ENCODE measurements at places on chromosomes 7 and 10. TPM values are rescaled to one million over a fixed set of nuclear protein-coding genes. Genes with fewer than 3 reads are reported as not detected.
A peak's percentile ranks its signal among the peaks of the same experiment; 100 is the strongest.

The HOXA7 gene
- 0.12 TPM for total RNA-seq

The NUTM2B gene
- 0.73 TPM for total RNA-seq

The OR2A25 gene
- not detected for total RNA-seq

The TUBB8 gene
- total RNA-seq: not detected

The WEE2 gene
- total RNA-seq: not detected

The PDE6C gene
- not detected for total RNA-seq

The HACD1 gene
- 151 TPM for total RNA-seq

The GJD4 gene
- total RNA-seq: not detected

The PON1 gene
- total RNA-seq: not detected

The TAC1 gene
- not detected for total RNA-seq

The RHOBTB1 gene
- 9.5 TPM for total RNA-seq

The PITRM1 gene
- 59.1 TPM for total RNA-seq

DNA sequence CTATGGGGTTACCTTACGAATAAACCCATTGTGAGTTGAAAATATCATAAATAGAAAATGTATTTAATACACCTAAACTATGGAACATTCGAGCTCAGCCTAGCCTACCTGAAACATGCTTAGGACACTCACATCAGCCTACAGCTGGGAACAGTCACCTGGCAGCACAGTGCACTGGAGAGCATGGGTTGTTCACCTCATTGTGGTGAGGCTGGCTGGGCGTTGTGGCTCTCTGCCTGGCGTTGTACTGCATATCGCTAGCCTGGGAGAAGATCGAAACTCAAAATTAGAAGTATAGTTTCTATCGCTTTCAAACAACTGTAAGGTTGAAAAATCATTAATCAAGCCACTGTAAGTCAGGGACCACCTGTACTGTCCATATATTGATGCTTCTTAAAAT is 17.3 kb upstream of the HBP1 start:
- DNase-seq: no peak

GRCh38 chr10:33612551-33612950 is 278.1 kb upstream of the NRP1 start:
- no peak for DNase-seq

GRCh38 chr7:134741907-134742635 is 37.4 kb upstream of the CALD1 start:
- DNase-seq: no peak

DNA sequence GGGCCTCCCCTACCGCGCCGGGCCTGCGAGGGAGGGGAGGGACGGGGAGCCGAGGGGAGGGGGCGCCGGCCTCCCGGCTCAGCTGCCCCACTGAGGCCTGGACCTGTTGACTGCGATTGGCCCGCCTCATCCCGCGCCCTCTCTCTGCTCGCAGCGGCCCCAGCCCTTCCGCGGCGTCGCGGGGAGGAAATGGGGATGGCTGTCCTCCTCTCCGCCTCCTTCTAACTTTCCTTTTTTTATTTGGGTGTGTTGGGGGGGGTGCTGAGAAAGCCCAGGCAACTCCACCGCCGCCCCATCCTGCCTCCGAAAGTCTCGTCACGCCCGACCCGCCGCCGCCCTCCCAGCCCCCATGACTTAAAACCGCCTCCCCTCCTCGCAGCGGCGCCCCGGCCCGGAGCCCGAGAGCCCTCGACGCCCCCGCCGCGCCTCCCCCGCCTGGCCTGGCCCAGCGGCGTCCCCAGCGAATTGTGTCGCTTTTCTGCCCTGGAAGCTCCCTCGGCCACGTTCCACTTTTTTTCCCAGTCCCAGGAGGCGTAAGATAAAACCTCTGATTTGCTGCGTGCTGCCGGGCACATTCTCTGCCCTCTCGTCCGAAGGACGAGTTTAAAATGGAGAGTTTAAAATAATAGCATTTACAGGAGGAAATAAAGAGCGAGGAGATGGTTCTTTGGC is 842 bp upstream of the SKIDA1 start:
- peak; percentile 91 for DNase-seq

GRCh38 chr10:113616244-113617074 is 47.4 kb downstream of the NRAP start:
- DNase-seq: no peak

- no peak for DNase-seq
Measured at GRCh38 chr10:36393801-36394200, 731.6 kb upstream of the ANKRD30A start.

DNA sequence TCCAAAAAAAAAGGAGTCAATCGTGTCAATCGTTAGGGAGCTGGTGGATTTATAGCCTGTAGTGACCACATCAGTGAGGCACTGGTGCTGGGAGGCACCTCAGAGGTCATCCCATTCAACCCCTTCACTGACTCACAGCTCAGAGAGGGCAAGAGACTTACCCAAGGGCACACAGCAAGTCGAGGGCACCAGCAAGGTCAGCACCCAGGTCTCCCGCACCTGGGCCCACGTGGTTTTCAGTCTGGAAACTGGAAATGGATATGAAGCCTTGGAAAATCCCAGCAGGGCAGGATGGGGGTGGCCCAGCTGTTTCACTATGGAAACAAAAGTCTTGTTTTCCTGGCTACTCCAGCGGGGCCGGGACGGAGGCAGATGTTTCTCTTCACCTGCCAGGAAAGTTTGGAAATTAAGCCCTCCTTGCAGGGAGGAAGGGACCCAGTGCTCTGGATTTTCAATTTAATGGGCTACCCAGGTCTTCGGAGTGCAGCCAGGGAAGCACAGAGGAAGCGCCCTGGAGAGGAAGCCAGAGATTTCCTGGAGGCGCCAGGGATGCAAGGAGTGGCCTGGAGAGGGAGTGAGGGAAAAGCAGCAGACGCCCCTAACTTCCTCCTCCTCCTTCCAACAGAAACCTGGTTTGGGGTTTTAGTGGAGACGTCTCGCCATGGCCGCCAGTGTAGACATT is 157.2 kb upstream of the TNRC18 start:
- no peak for DNase-seq

DNA sequence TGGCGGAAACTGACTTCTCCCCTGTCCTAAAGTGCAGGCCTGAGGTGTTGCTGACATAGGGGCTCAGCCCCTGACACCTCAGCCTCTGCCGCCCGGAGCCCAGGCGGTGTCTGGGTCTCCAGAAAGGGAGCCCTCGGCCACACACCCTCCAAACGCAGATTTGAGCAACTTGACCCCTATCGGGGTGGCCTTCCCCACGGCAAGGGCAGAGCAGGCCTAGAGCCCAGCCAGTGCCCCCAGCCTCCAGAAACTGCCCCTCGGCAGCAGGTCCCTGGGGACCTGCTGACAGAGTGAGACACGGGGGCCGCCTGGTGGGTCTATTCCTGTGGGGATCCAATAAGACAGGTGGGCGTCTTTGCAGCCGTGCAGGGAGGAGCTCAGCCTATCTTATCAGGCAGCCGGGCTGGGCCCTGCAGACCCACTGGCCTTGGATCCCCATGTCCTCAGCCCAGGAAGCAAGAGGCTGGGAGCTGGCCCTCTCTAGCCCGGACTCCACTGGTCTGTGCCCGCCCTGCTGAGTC is 11.0 kb downstream of the TMEM184A start:
- DNase-seq: no peak

GRCh38 chr10:100519311-100520051 is at the start of gene SEC31B:
Gene SEC31B, minus strand, starts transcription at chr10:100519861. Its CDS starts 2,909 bp downstream, at chr10:100516952.
- peak; percentile 48 for DNase-seq

DNA sequence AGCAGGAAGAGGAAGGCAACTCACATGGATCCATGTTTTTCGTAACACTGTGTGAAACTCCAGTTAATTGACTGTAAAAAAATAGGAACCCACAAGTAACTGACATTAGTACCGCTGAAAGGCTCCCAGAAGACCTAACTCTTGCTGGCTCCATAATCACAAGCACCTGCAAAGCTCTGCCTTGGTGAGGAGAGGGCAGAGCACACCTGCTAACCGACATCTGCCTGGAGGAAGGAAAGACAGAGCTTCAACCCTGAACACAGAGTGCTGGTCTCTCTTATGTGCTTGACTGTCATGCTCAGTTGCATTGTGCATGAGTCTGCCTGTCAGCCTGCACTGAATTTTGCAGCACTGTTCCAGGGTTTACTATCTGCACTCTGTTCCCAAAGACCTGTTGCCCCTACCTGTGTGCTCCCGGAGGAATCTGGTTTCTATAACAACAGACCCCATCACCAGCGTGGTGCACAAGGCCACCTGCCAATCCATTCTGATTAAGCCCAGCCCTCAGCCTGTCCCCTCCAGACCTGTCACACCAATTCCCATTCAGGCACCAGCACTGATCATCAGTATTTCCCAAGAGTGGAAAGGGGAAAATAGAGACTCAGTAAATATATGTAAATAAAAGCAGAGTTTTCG is 63.1 kb upstream of the ANKRD1 start:
- no peak for DNase-seq

GRCh38 chr7:152463709-152464311 is 28.0 kb upstream of the KMT2C start:
- peak; percentile 100 for DNase-seq

DNA sequence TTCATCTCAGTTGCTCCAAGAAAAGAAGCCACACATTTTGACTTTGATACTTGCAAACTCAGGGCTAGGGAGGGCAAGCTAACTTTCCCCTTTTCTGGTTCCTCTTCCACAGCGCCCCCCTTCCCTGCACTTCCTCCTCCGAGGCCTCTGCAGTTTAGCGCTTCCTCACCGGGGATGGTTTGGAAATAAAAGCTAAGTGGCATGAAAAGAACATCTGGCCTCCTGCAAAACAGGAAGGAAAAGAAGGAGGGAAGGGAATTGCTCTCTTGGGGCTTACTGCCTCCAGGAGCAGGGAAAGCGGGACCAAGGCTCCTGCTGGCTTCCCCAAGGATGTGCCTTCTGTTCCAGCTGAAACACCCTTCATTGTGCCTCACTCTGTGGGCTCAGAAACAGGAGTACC is 42.3 kb downstream of the PRKCQ start:
- DNase-seq: no peak

GRCh38 chr7:4025694-4026615 is 656.1 kb upstream of the FOXK1 start:
- DNase-seq: no peak

DNA sequence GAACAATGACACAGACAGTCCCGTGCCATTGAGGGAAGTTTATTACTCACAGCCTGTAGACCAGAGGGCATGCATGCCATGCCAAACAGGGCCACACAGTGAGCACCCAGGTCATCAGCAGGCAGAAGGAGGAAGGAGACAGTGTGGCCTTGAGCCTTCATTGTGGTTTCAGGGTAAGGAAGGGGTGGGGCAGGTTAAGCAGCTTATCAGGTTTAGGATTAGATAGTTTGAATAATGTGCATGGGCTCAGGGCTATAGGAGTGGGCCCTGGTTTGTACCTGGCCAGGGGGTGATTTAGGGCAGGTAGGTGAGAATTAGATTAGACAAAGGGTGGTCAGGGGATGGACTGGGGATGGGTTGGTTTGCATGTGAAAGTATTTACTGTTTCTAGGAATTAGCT is 67.9 kb downstream of the ADCY1 start:
- no peak for DNase-seq

DNA sequence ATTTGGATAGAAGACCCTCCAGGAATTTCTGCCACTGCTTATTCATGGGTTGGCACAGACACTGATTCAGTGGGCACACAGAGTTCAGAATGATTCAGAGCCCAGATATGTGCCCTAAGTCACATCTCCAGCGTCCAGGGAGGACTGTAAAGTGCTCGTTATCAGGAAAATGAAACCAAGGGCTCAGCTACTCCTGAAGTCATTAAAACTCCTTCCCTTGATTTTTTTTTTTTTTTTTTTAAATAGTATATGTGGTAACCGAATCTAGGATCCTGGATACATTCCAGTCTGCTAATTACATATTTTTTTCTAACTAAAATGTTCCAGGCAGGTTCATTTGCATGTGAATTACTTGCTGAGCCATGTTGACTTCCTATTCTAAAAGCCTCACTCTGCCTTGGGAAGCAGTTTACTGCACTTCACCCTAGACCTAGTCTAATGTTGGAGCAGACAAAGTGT is 34.7 kb downstream of the MET start:
- no peak for DNase-seq

- DNase-seq: no peak
Measured at GRCh38 chr10:32269343-32270100, 77.4 kb downstream of the EPC1 start.

GRCh38 chr7:19508124-19508523 is 200.7 kb downstream of the POLR1F start:
- DNase-seq: no peak

DNA sequence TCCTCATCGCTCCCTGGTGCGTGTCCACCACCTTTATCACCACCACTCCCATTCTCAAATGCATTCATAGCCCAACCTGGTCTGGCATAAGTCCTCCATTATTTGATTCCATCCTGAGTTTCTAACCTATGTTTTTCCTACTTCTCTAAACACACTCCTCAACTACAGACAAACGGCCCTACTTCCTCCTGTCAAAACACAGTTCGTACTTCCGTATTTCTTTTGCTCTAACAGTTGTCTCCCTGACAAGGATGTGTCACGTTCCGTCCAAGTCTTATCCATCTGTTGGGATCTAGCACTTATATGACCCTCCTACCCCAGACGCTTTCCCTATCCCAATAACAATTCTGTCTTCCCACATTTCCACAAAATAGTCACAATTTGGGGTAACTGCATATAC is 46.8 kb downstream of the DOCK4 start:
- no peak for DNase-seq

All from left cardiac atrium (tissue), 4 donors.